Activated CD4-positive, alpha-beta T cell treated with anti-CD3 and anti-CD28 coated beads for 4 hours (primary cell): ENCODE measurements at places on chromosomes 16 and 17.

DNA sequence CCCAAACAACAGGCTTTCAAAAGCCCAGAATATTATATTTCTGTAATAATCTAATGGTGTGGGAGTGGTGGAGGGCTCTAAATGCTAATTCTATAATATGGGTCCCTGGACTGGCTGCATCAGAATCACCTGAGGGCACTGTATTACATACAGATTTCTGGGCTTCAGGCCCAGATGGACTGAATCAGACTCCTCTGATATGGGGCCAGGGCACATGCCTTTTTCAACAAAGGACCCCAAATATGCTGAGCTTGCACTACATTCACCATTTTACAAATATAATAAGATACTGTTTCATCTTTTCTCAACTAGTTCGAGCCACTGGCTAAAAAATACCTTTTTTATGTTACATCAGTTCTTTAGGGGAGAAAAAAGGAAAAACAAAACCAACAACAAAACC is 309.7 kb downstream of the MAP2K6 start:
- DNase-seq, result no peak

DNA sequence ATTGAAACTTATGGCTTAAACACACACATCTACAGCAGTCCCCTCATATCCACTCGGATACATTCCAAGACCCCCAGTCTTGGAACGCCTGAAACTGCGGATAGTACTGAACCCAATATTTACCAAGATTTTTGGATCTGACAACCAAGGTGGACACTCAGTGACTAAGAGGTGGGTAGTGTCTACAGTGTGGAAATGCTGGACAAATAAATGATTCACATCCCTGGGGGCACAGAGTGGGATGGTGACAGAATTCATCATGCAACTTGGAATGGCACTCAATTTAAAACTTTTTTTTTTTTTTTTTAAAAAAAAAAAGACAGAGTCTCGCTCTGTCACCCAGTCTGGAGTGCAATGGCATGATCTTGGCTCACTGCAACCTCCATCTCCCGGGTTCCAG is 54.2 kb upstream of the TRAP1 start:
- no peak for DNase-seq

DNA sequence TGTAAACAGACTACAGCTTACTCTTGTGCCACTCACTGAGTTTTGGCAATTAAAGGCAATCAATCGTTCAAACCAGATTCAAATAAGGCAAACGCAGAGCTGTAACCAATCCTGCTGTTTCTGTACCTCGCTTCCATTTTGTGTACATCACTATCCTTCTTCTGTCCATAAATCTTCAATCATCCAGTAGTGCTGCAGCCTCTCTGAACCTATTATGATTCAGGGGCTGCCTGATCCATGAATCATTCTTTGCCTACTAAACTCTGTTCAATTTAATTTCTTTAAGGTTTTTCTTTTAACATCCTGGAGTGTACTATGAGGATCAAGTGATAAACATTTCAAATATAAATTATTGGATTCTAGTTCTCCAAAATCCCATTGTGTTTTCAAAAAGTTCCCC is 93.9 kb downstream of the CEP112 start:
- no peak for DNase-seq

- no peak for DNase-seq
These were observed 161.5 kb downstream of the CCT6B start for GRCh38 chr17:34799751-34800150.

- DNase-seq, result no peak
These were observed 141.6 kb downstream of the KCNJ12 start for GRCh38 chr17:21517538-21518293.

DNA sequence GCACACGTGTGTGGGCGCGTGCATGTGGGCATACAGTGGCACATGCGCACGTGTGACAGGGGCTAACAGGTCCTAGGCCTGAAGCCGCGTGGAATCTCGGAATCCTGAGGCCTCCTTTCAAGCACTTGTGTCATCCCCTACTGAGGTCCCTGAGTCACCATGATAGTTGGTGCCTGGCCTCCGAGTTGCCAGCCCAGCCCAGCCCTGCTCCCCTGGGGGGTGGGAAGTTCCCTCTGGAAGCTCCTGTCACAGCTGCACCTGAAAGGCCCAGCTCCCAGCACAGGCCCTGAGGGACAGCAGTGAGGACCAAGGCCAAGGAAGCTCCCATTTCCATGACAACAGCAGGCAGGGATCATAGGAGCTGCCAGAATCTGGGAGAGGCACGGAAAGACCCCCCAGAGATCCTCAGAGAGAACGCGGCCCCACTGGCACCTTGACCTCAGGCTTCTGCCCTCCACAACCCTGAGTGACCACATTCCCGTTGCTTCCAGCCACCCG is 35.4 kb upstream of the ENPP7 start:
- DNase-seq, result no peak

DNA sequence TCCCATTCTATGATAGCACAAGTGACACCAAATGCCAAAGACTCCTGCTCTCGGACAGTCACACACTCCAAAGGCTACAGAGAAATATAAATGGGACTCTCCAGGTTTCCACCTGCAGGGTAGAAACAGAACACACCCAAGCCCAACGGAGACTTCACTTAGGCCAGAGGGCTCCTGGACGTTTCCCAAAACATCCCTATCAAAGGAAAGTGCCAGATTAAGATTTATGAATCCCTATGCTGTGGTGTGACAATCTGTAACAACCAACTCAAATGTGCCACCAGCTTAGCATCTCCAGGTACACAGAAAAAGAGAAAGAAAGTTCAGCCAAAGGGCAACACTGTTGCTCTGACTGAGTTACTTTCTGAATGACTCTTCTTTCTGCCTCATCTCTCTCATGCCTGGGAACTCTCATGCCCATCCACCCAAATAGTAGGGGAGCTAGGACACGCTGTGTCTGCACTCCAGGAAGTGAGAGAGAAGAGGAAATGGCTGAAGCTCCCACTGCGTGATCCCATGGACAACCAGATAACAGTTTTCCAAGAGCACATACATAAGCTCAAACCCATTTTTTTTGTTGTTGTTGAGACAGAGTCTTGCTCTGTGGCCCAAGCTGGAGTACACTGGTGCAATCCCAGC is 49.7 kb downstream of the SMG6 start:
- DNase-seq, result no peak

- DNase-seq, result no peak
These were observed 26.4 kb downstream of the DHX38 start for GRCh38 chr16:72120026-72120425.

DNA sequence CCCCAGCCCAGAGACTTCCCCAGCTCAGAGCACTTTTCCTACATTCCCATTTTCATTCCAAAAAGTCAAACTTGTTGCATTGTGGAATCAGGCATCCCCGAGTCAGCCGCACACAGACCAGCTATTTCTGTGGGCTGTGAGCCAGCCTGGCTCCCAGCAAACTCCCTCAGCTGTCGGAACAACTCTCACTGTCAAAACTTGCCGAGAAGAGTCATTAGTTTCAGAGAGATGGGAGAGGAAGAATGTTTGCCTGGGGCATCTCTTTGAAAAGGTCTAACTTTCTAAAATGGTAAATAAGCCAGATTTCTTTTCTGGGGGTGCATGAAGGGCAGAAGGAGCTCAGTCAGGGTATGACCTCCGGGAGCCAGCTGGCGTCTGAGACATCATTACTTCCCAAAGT is 280.0 kb downstream of the TMEM114 start:
- DNase-seq, result no peak

DNA sequence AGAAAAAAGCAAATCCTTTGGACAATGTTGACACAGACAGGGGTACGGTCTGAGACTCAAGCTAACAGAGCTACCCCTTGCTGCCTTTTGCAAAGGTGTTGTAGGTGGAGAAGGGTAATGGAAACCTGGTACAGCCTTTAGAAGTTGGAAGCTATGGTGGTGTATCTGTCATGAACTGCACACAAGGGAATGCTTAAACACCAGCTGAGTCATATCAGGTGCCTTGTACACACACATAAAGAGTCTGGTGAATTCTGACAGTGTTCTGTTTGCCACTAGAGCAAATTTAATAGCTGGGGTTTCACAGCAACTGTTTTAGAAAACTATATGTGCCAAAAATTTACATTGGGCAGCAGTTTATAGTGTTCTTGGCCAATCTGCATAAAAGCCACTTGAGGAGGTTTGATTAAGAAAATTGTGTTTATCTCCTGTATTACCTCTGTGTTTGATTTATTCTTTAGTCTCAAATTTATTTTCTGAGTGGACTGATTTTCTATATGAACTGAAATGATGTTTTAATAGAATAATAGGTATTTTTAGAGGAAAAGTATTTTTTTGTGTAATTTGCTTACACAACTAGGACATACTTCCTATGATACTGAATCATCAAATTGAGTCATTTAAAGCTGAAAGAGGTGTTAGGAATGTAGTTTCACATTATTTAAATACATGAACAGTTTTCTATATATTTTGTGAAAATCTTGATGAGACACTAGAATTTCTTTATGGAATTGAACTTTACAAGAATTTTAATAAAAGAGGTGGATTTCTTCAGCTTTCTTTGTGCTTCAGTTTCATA is 136.9 kb downstream of the MAP2K6 start:
- DNase-seq, result no peak

DNA sequence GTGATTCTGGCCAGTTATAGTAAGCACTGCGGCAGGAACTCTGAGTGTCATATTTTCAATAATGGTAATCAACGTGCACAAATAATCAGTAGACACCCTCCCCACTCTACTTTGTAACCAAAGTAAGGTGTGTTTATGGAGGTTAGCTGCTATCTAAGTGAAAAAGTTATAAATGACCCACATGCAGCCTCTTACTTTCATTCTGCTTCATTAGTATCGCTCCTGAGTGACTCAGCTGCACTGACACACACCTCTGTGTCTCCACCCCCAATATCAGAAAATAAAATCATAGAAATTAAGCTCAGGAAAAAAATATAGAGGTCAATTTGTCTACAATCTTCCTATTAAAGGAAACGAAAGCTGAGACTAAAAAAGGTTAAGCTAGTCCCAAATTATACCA is 64.1 kb upstream of the TRAP1 start:
- no peak for DNase-seq

DNA sequence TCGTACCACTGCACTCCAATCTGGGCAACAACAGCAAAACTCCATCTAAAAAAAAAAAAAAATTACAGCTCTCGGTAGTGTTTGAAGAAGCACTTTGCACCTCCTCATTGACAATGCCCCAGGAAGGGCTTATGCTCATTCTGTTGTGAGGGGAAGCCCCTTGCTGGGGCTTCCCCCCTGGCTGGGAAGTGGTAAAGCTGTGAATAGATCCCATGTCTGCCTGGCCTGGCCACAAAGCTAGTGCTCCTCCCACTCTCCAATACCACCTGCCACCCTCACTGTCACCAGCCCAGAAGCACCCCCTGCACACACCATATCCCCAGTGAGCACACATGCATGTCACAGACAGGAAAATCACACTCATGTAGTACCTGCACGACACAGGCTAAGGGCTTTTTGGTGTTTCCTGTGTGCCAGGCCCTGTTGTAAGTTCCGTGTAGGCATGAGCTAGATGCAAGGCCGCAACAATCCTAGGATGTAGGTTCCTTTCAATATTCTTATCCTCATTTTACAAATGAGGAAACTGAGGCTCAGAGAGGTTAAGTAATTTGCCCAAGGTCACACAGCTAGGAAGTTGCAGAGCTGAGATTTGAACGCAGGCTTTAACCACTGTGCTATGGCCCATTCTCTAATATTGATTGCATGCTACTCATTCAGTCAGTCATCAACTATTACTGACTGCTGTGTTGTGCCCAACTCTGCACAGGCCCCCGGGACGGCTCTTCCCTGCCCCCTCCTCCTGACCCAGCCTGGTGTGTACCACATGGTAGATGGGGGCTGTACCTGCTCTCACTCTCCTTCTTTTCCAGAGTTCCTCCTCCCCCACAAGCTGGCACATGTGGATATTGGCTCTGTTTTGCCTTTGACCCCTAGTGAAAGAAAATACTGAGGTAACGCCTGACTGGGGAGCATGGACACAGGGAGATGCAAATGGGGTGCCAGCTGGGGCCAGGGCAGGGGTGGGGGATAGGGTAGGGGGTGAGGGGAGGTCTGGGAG is 11.9 kb upstream of the COL1A1 start:
- DNase-seq, result no peak

- no peak for DNase-seq
These were observed 4.1 kb upstream of the SLFN5 start for GRCh38 chr17:35238821-35239220.

- DNase-seq, result no peak
These were observed 908 bp upstream of the CLUH start for GRCh38 chr17:2712300-2713043.

DNA sequence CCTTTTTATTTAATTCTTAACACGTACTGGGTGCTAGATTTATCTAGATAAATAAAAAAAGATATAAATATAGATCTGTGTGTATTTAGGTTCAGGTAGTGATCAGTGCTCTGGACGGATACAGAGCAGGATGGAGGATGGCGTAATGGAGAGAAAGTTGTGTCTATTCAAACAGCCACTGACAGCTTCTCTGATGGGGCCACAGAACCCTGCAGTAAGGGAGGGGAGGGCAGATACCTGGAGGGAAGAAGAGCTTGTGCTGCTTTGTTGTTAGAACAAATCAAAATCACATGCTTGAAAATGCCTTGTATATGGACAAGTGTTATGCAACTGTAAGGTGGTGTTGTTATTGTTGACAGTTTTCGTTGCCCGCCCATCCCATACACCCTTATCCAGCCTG is 170.2 kb downstream of the UTP18 start:
- no peak for DNase-seq

GRCh38 chr17:77425791-77426641 is 285.2 kb downstream of the SEC14L1 start:
- no peak for DNase-seq

DNA sequence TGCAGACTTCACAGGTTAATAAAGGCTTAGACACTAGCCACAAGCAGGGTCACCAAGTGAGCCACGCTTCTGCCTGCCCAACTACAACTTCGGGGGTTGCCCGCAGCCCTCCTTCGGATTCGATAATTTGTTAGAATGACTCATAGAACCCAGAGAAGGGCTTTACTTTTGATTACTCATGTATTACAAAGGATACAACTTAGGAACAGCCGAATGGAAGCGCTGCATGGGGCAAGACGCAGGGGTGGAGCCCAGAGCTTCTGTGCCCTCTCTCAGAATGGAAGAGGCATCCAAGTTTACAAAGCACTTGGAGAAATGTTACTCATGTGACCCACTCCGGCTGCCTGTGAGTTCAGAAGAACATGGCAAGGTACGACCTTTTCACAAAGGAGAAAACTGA is 7.5 kb upstream of the CDH5 start:
- DNase-seq, result no peak

DNA sequence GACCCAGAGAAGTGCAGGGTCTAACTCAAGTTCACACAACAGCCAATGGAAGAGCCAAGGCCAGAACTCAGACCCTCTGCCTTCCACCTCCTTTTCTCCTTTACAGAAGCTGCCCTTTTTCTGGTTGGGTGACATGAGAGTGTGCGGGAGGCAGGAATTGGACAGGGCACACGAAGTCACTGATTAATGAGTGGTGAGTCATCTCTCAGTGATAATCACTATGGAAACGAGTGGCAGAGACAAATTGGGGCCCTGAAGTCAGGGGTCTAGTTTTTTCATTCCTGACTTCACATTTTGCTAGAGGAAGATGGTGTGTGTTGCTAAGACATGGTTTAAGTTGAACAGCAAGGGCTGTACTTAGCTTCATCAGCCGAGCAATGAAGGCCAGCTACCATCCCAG is 312.7 kb upstream of the CCL2 start:
- no peak for DNase-seq

- DNase-seq, result no peak
These were observed 119.4 kb downstream of the MGAT5B start for GRCh38 chr17:76987486-76988093.

GRCh38 chr17:28118362-28118761 is 75.9 kb downstream of the NLK start:
- no peak for DNase-seq

GRCh38 chr17:79892457-79893241 is 53.4 kb upstream of the CBX4 start:
- no peak for DNase-seq
